ENCODE measurements at places on chromosomes 3 and 15.

DNA sequence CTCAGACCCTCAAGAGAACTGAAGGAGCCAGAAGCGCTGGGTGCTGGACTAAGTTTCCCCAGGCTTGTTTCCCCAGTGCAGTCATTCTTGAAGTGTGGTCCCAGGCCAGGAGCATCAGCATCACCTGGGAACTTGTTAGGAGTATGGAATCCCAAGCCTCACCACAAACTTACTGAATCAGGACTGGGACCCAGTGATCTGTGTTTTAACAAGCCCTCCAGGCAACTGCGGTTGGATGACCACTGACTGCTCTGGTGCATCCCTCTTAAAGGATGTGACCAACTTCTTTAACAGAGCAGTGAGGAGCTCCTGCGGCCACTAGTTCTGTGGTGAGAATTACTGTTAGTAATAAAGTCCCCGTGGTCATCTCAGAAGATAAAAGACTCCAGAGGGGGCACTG, 62.4 kb upstream of the DAZL start:
- no peak for DNase-seq

DNA sequence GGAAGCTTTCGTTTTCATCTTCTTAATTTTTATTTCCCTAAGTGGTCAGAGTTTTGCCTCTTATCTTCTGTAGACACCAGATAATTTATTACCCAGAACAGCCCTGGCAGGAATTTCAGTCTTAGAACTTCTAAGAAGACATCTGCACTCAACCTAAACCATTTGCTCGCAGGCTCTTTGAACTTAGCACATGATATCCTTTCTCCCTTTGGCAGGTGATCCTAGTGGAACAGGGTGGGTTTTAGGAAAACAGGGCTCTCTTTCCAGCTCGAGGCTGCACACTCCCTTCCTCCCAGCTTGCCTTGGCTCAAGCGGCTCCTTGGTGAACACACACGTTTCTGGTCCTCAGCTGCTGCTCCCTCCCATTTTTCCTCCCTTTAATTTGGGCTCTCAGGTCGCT, 116.5 kb downstream of the THSD4 start:
- DNase-seq, result no peak

- no peak for DNase-seq
Observed at GRCh38 chr3:188319569-188319968, 165.6 kb downstream of the LPP start.

GRCh38 chr3:39467394-39468107, at the start of gene MOBP:
TSS of gene MOBP (plus strand) at chr3:39467680. CDS start at chr3:39502070, 34,390 bp downstream.
- no peak for DNase-seq

GRCh38 chr3:44555723-44556122, 730 bp downstream of the ZKSCAN7 start:
- DNase-seq, result peak; percentile 2

DNA sequence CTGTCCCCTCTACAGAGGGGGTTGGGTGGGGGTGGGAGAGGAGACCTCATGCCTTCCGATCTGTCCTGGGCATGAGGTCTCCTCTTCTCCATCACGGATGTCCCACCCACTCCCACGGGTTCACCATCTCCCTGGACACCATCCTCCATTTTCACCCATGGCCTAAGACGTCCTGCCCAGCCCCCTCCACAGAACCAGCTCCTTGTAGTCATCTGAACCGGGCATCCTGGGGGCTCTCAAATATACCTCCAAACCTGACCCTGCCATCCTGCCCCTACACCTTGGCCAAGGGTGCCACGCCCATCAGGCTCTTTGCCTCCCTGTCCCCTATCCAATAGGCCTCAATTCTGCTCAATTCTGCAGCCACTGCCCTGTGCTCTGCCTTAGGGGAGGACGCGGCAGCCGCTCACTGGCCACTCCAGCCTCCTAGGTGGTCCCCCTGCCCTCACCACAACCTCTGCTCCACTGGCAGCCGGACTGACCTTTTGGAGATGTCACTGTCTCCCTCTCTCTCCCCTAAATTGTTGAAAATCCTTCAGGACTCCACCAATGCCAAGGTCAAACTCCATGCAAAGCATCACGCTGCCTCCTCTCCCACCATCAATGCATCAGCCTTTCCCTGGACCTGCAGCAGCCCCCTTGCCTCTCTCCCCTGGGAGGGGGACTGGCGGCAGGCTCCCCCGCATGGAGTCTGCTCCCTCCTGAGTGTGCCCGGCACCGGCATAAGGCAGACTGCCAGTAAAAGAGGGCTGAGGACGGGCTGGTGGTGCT, 9.4 kb upstream of the ANPEP start:
- DNase-seq, result no peak

GRCh38 chr3:124752051-124752450, 21.8 kb downstream of the UMPS start:
- no peak for DNase-seq

DNA sequence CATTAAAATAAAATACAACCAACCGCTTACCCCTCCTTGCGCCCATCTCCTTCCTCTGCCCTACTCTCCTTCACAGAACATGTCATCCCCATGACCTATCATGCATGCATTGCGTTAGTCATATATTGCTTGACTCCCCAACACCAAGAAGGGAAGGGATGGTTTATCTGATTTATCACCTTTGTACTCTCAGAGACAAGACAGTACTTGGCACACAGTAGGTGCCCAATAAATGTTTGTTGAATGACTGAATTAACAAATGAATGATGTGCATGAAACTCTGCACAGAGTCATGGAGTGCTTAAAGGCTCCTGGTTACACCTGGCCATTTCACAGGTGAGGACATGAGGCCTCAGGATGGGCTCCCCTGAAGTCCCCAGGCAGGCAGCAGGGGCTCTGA, 59.7 kb downstream of the IQSEC1 start:
- DNase-seq, result peak; percentile 44

- no peak for DNase-seq
Observed at GRCh38 chr15:58539548-58539947, 107.8 kb downstream of the LIPC start.

DNA sequence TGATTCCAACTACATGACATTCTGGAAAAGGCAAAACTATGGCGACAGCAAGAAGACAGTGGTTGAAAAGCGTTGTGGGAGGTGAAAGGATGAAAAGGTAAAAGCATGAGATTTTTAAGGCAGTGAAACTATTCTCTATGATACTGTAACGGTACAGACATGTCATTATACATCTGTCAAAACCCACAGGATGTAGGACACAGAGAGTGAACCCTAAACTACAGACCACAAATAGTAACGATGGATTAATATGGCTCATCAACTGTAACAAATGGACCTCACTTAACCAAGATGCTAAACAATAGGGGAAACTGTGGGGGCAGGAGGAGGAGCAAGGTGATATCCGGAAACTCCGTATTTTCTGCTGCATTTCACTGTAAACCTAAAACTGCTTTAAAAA, 39.1 kb downstream of the MYO9A start:
- DNase-seq, result peak; percentile 14

GRCh38 chr3:17846466-17846865, 104.0 kb upstream of the TBC1D5 start:
- DNase-seq, result no peak

- DNase-seq, result no peak
Observed at GRCh38 chr3:112003321-112004080, 4.8 kb downstream of the TAGLN3 start.

- no peak for DNase-seq
Observed at GRCh38 chr3:72728958-72729467, 119.2 kb downstream of the SHQ1 start.

DNA sequence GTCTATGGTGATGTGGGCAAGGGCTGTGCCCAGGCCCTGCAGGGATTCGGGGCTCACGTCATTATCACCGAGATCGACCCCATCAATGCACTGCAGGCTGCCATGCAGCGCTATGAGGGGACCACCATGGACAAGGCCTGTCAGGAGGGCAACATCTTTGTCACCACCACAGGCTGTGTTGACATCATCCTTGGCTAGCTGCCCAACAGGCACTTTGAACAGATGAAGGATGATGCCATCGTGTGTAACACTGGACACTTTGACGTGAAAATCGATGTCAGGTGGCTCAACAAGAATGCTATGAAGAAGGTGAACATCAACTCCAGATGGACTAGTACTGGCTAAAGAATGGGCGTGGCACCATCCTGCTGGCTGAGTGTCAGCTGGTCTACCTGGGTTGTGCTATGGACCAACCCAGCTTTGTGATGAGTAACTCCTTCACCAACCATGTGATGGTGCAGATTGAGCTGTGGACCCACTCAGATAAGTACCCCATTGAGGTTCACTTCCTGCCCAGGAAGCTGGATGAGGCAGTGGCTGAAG, 6.1 kb upstream of the USP8 start:
- no peak for DNase-seq

DNA sequence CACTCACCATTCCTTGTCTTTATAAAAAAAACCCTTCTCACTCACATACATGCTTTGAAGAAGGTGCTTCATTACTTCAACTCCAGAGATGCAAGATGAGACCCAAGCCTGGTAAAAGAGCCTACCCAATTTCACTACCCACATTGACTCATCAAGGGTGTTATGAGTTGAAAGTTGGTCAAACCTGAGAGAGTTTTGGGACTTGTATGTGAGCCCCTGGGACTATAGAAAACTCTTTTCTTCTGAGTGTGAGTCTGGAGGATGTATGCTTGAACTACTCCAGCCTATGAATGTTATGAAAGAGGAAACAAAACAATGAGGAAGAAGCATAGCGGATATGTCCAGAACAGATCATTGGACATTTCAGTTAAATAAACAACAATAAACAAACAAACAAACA, 106.5 kb upstream of the SATB1 start:
- peak; percentile 68 for DNase-seq

- DNase-seq, result no peak
Observed at GRCh38 chr15:79450648-79451047, 18.5 kb downstream of the MINAR1 start.

DNA sequence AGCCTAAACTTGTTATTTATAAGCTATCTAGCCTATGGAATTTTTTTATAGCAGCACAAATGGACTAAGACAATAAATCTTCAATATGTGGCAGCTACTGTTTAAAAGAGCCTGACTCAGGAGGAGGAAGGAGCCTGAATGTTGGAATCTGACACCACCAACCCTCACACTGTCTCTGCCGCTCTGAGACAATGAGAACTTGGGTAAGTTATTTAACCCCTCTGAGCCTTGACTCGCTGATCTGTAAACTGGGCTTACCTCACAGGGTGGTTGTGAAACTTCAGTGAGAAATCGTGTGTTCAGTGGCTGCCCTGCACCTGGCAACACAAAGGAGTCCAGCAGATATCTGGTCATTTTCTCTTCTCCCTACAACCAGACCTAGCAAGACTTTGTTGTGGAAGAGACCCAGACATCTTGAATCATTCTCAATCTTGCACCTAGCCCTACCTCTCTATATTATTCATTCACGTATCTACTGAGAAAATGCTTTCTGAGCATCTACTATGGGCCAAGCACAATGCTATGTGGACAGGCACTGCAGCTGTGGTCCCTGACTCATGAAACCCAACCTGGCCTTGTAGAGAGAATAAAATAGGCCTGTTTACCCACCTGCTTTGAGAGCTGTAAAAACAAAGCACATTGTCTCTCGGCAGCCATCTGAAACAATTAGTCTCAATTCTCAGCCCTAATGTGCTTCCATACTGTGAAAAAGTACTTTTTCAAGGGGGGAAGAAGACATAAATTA, 81.9 kb upstream of the SLC25A36 start:
- DNase-seq, result no peak

- no peak for DNase-seq
Observed at GRCh38 chr3:21273259-21274025, 477.6 kb downstream of the ZNF385D start.

DNA sequence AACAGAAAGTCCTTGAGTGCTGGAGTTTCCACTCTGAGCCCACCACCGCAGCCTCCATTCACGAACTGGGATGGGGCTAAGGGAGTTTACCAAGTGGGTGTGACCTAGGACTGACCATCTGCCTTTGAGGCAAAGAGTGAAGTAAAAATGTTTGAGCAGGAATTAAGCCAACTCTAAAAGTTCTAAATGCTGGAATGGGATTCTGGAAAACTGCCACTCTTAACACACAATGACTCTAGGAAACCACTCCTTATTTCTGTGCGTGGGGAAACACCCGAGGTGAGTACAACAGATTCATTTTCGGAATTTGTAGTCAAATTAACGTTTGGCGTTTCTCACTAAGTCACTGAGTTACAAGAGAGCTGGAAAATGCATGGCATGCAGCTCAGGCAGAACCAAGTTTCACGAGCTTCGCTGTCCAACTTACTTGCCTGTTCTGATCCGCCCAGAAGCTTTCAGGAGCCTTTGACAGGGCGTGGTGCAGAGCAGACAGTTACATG, 31.6 kb downstream of the ISL2 start:
- DNase-seq, result no peak

GRCh38 chr3:170277833-170278580, 55.8 kb downstream of the PRKCI start:
- DNase-seq, result no peak

DNA sequence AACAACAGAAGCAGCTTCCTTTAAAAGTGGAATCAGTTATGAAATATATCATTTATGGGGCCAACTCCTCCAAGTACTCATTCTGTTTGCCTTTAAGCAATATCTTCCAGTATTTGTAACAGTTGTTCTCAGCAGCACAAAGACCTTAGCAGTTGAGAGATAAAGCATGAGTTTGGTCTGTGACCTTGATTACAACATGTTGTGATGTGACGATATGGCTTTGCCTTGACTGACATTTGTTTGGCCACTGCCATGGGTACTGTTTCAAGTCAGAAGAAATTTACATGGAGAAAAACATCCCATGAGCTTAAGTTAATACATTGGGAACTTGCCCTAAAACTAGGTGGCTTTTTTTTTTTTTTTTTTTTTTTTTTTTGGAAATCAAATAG, 175.1 kb upstream of the KBTBD8 start:
- no peak for DNase-seq

- DNase-seq, result no peak
Observed at GRCh38 chr3:195005251-195005620, 265.7 kb downstream of the XXYLT1 start.

GRCh38 chr3:190401963-190402362, 14.0 kb downstream of the CLDN16 start:
- no peak for DNase-seq

- no peak for DNase-seq
Observed at GRCh38 chr3:159902546-159903314, 85.9 kb upstream of the IL12A start.

GRCh38 chr15:71152542-71152941, 37.3 kb downstream of the THSD4 start:
- DNase-seq, result no peak

- no peak for DNase-seq
Observed at GRCh38 chr3:106552351-106553043, 683.7 kb upstream of the CBLB start.

- no peak for DNase-seq
Observed at GRCh38 chr15:92324101-92324963, 69.3 kb upstream of the ST8SIA2 start.

- DNase-seq, result no peak
Observed at GRCh38 chr15:93662162-93662885, 569.0 kb upstream of the MCTP2 start.

- no peak for DNase-seq
Observed at GRCh38 chr3:23489300-23490158, 286.4 kb downstream of the UBE2E2 start.
